ENCODE measurements at places on chromosomes 16 and 17.

DNA sequence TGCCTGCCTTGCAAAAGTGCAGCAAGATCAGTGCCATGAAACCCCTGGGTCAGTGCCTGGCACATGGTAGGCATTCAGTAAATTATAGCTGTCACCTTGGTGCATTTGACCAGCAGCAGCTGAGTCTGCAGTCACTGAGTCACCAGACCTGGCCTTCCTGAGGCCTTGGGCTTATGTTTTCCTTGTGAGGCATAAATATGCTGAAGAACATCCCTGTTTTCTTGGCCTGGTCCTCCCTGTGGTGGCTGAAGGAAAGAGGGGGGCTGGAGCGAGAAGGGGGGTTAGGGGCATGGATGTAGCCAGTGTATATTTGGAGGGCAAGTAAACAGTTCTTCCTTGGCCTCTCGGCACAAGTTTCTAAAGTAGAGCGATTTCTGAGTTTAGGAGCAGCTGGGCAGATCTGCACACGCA is 26.5 kb downstream of the EPN2 start:
- no peak for DNase-seq

GRCh38 chr17:33052856-33053255 is 61.2 kb downstream of the SPACA3 start:
- DNase-seq, result no peak

DNA sequence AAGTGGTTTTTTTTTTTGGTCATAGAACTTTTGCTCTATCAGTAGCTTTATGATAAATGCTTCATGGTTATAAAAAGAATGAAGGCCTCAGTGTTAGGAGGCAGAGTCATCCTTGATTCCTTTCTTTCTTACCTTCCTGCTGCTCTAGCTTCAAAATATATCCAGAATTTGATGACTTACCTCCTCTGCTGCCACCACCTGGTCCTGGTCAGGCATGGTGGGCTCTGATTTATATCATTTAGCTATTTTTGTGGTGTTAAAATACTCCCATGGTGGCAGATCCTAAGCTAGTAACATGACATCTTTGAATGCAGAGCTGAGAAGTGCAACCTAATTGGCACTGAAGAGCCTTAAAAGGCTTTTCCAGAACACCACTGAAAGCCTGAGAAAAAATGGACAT is 508.8 kb upstream of the CDH8 start:
- DNase-seq, result no peak

DNA sequence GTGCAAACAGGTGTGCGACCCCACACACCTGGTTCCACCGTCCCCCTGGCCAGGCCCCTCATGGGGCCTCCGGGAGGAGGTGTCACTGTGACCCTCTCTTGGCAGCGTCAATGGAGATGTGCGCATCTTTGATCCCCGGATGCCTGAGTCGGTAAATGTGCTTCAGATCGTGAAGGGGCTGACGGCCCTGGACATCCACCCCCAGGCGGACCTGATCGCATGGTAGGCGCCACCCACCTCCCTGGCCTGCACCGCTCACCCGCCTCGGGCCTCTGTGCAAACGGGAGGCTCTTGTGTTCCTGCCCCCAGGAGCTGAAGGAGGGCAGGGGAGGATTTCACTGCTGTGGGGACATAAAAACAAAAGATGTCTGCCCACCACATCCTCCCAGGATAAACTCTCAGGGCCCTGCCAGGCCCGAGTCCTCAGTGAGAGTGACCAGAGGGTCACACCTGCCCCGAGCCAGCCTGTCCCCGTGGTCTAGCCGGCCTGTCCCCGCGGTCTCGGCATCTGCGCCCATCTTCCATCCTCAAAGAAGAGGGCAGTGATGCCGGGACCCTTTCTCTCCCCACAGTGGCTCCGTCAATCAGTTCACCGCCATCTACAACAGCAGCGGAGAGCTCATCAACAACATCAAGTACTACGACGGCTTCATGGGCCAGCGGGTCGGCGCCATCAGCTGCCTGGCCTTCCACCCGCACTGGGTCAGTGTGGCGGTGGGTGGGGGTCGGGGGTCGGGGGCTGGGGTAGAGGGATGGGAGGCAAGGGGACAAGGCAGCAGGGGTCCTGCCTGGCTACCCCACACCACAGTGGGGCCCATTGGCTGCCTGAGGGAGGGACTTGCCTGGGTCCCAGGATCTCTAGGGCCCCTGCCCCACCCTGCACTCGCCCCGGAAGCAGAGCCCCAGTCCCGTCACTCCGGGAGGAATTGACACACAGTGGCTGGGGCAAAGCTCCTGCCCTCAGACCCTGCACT is 29.0 kb upstream of the CHMP6 start:
- peak; percentile 91 for DNase-seq

Measured in chondrocyte (in vitro differentiated cells).